ENCODE measurements at places on chromosomes 12 and 14. TPM values are rescaled to one million over a fixed set of nuclear protein-coding genes. Genes with fewer than 3 reads are reported as not detected.

DNA sequence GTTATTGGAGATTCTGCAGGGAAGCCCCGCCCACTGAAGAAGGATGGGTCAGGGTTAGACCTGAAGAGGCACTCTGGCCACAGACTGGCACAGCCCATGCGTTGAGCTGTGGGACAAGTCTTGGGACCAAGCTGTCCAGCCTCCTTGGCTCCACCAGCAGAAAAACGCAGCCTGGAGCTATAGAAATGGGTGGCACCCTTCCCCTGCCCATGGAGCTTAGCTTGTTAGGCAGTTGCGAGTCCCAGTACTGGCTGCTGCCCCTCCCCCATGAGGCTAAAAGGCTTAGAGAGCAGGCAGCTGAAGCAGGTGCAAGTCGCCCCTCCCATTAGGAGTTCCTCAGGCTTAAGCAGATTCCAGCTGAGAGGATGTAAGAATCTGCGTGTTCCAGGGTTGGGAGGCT, 1124.0 kb upstream of the TMEM132C start:
- peaks cover 36% of the 10 kb centered on the region for H3K27me3 ChIP-seq
- DNase-seq: no peak
- no peaks in the 10 kb centered on the region for H3K36me3 ChIP-seq
- H3K4me1 ChIP-seq: peaks cover 6% of the 10 kb centered on the region

- peaks cover 1% of the 10 kb centered on the region for H3K27me3 ChIP-seq
These were observed 1304.5 kb downstream of the AACS start for GRCh38 chr12:126369487-126370463.

GRCh38 chr14:63962906-63963305, 110.1 kb downstream of the SYNE2 start:
- no peaks in the 10 kb centered on the region for H3K4me1 ChIP-seq
- DNase-seq: no peak
- H3K36me3 ChIP-seq: peaks cover 19% of the 10 kb centered on the region
- H3K27ac ChIP-seq: no peak overlapping the region
- H3K27me3 ChIP-seq: no peaks in the 10 kb centered on the region
- H3K4me3 ChIP-seq: no peak overlapping the region

GRCh38 chr12:16344269-16344668, 3.2 kb upstream of the MGST1 start:
- DNase-seq: no peak
- H3K4me1 ChIP-seq: no peaks in the 10 kb centered on the region
- H3K27me3 ChIP-seq: no peaks in the 10 kb centered on the region
- H3K27ac ChIP-seq: no peak overlapping the region

DNA sequence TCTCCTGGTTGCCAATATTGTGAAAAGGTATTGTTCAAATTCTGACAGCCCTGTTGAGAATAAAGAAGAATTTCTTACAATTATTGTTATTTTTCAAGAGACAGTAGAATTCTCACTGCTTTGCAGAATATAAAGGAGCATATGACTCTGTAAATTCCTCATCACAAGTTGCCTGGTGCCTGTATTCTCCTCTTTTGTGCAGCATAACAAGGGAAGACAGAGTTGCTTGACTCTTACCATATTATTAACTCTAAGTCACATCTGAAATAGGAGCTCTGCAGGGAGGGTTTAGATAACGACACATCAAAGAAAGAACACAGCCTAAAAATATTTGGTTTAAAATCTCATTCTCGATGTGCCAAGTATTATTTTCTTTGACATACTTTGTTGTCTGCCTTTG, 31.1 kb downstream of the MYF5 start:
- H3K36me3 ChIP-seq: no peaks in the 10 kb centered on the region
- no peaks in the 10 kb centered on the region for H3K4me1 ChIP-seq
- no peak overlapping the region for H3K27ac ChIP-seq
- H3K27me3 ChIP-seq: no peaks in the 10 kb centered on the region
- no peak for DNase-seq

The RERGL gene
- not detected for total RNA-seq

The SLC17A8 gene
- not detected for total RNA-seq

The TC2N gene
- total RNA-seq: 180 TPM

The KRT82 gene
- not detected for total RNA-seq
